Left ventricle myocardium inferior (tissue), 1 donor: ENCODE measurements at places on chromosomes 1 and 21. TPM values are rescaled to one million over a fixed set of nuclear protein-coding genes. Genes with fewer than 3 reads are reported as not detected.

DNA sequence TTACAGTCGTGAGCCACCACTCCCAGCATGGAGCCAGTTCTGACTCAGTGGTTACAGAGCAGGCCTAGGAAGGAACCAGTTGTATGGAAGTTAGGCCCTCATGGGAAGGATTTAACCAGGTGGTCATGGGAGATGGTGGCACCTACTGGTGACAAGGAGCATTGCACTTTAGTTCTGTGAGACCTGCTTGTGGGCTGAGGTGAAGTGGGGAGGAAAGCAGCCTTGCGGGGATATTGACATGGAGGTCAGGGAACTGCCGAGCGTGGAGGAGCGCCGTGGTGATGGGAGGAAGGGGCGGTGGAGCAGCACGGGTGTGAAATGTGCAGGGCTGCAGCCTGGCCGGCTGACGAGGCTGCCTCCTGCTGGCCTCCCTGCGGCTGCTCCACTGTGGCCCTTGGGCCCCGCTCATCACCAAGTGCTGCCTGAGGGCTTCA lies 100.4 kb downstream of the GALNT2 start:
- peaks cover 42% of the 10 kb centered on the region for H3K4me1 ChIP-seq
- H3K27me3 ChIP-seq: no peaks in the 10 kb centered on the region
- no peak overlapping the region for H3K27ac ChIP-seq
- no peaks in the 10 kb centered on the region for H3K36me3 ChIP-seq

DNA sequence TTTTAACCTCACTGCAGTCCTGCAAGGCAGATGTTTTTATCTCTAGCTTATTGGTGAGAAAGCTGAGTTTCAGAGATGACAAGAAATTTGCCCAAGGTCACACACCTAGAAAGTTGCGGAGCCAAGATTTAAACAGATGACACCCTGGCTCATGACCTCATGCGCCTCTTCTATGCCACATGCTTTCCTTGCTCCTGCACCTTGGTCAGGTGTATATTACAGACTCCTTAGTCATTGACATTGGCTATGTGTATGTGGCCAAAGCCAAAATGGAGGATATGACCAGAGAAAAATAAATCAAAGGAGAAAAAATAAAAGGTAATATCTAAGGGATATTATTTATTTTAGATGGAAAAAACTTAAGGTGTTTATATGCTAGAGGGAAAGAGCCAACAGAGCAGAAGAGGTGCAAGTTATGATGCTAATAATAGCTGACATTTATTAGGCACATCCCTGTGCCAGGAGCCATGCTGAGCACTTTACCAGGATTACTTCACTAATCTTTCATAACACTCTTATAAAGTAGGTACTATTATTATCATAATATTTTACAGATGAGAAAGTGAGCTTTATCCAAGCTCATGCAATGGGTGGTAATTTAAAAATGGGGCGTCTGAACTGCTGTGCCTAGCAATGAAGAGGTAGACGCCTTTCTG lies 13.8 kb upstream of the MYOC start:
- peaks cover 36% of the 10 kb centered on the region for H3K4me1 ChIP-seq
- no peaks in the 10 kb centered on the region for H3K36me3 ChIP-seq
- H3K27me3 ChIP-seq: no peaks in the 10 kb centered on the region
- no peak for DNase-seq

DNA sequence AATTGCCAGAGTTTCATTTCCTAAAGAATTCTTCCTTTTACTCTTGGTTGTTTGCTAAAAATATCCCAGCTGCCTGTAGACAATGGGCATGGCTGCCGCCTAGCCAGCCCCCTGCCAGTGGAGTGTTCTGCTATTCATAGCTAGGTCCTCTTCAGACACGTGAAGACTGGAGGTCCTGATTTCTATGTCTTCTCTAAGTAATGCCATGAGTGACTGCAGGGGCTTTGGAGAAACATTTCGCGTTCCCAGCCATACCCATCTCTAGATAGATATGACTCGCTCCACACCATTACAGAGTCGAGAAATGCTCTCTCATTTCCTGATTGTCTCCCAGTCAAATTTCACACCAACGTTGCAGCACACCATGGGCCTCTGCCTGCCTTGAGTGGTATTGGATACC lies 99.5 kb upstream of the BACE2 start:
- peak overlapping the region; percentile 57 for H3K4me3 ChIP-seq
- no peaks in the 10 kb centered on the region for H3K36me3 ChIP-seq
- no peak for DNase-seq

- peaks cover 67% of the 10 kb centered on the region for H3K27me3 ChIP-seq
- H3K4me3 ChIP-seq: peak overlapping the region; percentile 72
- H3K4me1 ChIP-seq: peaks cover 40% of the 10 kb centered on the region
- DNase-seq: peak; percentile 60
- H3K36me3 ChIP-seq: no peaks in the 10 kb centered on the region
These were observed 1.1 kb downstream of the ADGRB2 start for GRCh38 chr1:31762726-31763670.

The AGMAT gene
- not detected for total RNA-seq

DNA sequence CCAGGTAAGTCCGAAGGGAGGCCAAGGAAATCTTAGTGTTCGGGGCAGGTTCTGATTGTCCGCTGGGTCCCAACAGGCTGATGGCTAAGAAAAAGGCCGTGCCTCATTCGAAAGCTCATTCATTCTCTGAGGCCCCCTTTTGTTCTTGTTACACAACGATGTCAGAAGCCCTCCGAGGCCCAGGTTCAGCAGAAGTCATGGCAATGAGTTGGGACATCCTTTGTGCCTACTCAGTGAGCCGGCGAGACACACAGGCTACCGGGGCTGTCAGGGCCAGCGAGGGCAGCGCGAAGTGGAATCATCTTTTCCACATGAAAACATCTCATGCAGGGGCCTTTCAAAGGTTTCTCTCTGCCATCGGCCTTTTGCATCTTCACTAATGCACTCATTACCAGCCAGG lies 49.0 kb upstream of the EFHD2 start:
- DNase-seq: no peak
- H3K36me3 ChIP-seq: no peaks in the 10 kb centered on the region
- no peaks in the 10 kb centered on the region for H3K27me3 ChIP-seq
- H3K4me3 ChIP-seq: no peak overlapping the region
- no peaks in the 10 kb centered on the region for H3K4me1 ChIP-seq

DNA sequence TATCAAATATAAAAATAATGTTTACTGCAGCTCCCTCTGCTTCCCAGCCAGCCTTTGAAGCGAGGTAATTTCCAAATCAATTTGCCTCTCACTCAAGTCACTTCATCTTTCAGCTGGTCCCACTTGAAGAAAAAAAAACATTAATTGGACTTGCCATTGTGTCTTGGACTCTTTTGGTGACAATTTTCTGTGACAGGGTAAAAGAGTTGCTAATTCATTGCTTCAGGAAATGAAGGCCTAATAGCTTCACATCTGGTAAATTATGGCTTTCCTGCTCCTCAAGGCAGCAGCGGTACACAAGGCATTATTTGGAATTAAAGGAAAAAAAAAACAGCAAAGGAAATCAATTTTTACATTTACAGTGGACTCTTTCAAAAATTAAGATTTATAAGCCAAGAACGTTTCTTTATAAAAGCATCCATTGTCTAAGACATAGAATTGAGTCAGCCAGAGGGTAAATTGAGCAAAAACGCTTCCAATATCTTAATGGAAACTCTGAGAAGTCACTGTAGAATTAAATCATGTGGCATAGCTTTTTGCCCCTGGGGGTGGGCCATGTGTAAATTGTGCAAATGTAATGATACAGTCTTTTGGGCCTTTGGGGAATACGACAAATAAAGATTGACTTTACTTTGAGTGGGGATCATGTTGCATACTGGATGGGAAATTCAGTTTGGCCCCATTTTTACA lies 102.5 kb downstream of the LYPLAL1 start:
- no peaks in the 10 kb centered on the region for H3K27me3 ChIP-seq
- H3K27ac ChIP-seq: no peak overlapping the region
- H3K4me3 ChIP-seq: no peak overlapping the region
- H3K36me3 ChIP-seq: peaks cover 18% of the 10 kb centered on the region
- H3K4me1 ChIP-seq: peaks cover 14% of the 10 kb centered on the region
- DNase-seq: no peak

- no peaks in the 10 kb centered on the region for H3K36me3 ChIP-seq
- peaks cover 63% of the 10 kb centered on the region for H3K27me3 ChIP-seq
- H3K4me1 ChIP-seq: peaks cover 8% of the 10 kb centered on the region
- DNase-seq: no peak
These were observed 19.2 kb upstream of the CHIA start for GRCh38 chr1:111271464-111271801.

- no peak overlapping the region for H3K4me3 ChIP-seq
- H3K27ac ChIP-seq: no peak overlapping the region
- DNase-seq: no peak
- no peaks in the 10 kb centered on the region for H3K4me1 ChIP-seq
- no peaks in the 10 kb centered on the region for H3K36me3 ChIP-seq
These were observed 1.6 kb upstream of the LEFTY1 start for GRCh38 chr1:225890346-225891228.

DNA sequence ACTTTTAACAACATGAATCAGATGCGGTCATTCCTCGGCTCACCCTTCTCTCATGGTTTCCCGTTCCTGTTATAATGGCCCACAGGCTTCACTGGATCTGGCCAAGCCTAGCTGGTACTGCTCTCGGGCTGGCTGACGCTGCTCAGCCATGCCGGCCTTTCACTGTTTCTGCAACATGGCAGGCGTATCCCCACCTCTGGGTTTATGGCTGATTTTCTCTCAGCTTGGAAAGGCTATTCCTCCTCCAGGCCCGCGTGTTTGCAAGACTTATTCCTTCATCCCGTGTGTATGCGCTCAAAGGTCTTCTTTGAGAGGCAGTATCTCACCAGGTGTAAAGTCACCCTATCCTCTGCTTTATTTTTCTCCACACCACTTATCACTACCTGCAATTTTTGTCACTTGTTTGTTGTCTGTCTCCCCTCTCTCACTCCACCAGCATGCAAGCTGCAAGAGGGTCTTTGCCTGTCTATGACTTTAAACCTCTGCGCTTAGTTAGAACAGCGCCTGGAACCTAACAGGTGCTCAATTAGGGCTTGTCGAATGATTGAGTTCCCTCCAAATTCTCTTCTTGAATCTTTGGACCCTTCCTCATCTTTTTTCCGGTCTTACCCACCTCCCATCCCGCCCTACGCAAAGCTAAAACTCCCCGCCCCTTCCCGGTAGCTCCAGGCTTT lies 491 bp upstream of the RAP1A start:
- H3K27ac ChIP-seq: peak overlapping the region; percentile 98
- peak overlapping the region; percentile 87 for H3K4me3 ChIP-seq
- no peak for DNase-seq

GRCh38 chr1:77375990-77376389 lies 94.2 kb downstream of the AK5 start:
- H3K27ac ChIP-seq: no peak overlapping the region
- H3K27me3 ChIP-seq: no peaks in the 10 kb centered on the region
- no peaks in the 10 kb centered on the region for H3K4me1 ChIP-seq
- H3K4me3 ChIP-seq: no peak overlapping the region

DNA sequence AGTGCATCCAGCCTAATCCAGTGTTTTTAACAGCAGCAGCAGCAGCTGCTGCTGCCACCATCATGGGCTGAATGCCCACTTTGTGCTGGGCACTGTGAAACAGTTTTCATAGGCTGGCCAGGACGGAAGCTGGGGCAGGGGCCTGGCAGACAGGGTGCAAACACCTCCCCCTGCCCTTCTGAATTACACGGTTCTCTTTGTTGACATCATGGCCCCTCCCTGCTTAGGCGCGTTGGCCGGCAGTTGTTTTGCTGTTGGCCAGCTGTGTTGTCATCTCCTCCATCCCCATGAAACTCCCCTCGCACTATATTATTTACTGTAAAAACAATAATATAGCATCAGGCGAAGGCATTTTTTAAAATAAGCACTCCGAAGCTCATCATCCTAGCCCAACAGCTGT lies 33.1 kb downstream of the PTPRU start:
- DNase-seq: no peak
- H3K4me3 ChIP-seq: no peak overlapping the region
- H3K4me1 ChIP-seq: peaks cover 20% of the 10 kb centered on the region
- H3K27ac ChIP-seq: no peak overlapping the region

DNA sequence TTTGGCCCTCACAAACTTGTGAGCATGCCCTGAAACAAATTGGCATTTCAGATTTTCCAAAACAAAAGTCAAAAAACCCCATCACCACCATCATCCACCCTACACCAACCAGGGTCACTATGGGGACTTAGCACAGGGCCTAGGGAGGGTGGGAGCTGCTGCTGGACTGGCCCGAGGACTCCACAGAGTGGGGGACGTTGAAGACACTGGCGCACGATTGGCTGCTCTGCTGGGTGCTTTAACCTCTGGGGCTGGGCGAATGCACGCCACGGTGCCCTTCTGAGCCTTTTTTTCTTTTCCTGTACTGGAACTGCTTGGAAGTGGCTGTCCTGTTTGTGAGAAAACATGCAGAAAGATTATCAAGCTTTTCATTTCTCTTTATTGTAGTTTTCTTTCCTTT lies 92.8 kb downstream of the CD247 start:
- no peak overlapping the region for H3K27ac ChIP-seq
- H3K4me3 ChIP-seq: no peak overlapping the region

The OLFML3 gene
- 14.3 TPM for total RNA-seq

The COL6A2 gene
- total RNA-seq: 157 TPM

DNA sequence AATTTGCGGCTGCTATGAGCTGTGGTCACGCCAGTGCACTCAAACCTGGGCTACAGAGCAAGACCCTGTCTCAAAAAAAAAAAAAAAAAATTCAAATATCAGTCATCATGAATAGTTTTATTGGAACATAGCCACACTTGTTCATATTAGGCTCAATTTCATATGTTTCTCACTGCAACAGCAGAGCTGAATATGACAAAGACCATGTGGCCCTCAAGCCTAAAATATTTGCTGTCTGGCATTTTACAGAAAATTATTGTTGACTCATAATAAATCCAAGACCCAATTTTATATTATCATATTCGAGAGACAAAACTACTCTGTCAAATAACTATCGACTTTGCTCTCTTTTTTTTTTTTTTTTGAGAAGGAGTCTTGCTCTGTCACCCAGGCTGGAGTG lies 11.0 kb downstream of the BECN2 start:
- DNase-seq: no peak
- H3K4me3 ChIP-seq: no peak overlapping the region
- no peaks in the 10 kb centered on the region for H3K4me1 ChIP-seq
- H3K27me3 ChIP-seq: no peaks in the 10 kb centered on the region

DNA sequence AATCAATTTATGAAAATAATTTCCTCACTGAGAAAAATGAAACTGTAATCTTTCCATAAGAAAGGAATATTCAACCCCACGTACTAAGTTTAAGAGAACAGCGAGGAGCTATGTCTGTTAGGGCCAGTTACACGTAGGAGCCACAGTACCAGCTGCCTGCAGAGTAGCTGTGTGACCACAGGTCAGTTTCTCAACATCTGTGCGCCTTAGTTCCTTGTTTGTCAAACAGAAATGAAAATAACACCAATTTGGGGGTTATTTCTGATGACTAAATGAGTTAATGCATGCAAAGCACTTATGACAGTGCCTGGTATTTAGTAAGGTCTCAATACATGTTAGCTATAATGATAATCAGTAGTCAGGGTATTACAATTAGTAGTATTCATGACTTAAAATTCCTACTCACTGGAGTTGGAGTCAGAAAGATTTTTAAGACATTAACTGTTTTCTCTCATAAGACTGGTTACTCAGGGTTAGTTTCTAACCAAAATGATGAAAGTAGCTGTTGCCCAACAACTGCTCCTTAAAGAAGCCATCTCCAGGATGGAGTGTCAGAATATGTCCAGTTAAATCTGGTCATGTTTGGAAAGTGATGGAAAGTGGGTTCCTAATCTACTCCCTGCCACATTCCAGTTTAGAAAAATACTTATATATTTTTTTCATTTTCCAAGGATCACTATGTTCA lies 85.8 kb upstream of the ZNF648 start:
- peaks cover 21% of the 10 kb centered on the region for H3K4me1 ChIP-seq
- H3K4me3 ChIP-seq: no peak overlapping the region
- DNase-seq: no peak
- peak overlapping the region; percentile 19 for H3K27ac ChIP-seq
- no peaks in the 10 kb centered on the region for H3K36me3 ChIP-seq
